Left ventricle myocardium inferior (tissue), 1 donor: ENCODE measurements at places on chromosomes 12 and 14.

DNA sequence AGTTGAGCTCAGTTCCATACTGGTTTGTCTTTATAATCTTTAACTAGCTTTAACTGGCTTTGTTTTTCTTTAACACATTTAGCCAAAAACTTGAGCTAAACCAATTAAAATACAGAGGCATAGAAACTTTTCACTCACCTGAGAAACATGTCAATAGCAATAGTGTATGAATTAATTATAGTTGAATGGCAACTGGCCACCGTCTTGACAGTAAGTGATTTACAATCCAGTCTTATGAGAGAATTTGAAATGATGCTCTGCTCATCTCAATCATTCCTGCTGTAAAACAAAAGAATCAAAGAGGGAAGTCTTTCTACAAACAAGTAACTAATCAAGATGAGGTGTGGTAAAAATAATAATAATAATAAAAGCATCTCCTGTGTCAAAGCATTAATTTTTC, 86.6 kb upstream of the AMIGO2 start:
- no peak for DNase-seq

- DNase-seq: no peak
These were observed 441 bp downstream of the E2F7 start for GRCh38 chr12:77064896-77065360.

DNA sequence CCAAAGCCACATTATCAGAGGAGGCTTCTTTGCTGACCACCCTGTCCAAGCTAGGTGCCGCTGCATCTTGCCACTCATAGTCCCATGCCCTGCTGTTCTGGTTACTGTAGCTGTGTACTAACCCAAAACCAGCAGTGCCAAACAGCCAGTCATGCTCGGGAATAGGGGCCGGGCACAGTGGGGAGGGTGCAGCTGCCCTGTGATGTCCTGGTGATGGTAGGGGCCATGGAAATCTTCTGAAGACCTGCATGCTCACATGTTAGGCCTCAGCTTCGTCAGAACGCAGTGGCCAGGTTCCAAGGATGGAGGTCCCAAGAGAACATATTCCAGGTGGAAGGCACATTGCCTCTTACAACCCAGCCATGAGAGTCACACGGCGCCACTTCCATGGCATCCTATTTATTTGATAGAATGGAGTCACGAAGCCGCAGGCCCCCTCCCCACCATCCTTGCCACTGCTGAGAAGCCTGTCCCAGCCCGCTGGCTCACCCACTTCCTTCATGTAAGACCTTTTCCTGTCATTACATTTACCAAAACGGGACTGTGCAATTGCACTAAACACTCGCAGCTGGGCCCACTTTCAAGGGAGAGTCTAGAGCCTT, 48.5 kb downstream of the FAM222A start:
- DNase-seq: no peak

DNA sequence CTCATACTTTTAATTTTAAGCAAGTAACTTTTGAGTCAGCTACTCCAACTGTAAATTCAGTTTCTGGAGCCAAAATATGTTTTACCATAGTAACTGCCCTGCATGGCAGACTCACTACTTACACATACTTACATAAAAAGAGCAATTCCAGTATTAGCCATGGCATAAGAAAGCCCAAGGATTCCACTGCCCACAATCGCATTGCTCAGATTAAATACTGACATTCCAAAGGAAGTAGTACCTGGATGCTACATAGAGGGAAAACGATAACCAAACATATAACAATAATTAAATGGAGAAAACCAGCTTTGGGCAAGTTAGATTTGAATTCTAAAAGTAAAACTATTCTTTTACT, 2.2 kb downstream of the SLC38A2 start:
- DNase-seq: no peak

- DNase-seq: no peak
These were observed 28.6 kb downstream of the EML1 start for GRCh38 chr14:99821519-99822508.

DNA sequence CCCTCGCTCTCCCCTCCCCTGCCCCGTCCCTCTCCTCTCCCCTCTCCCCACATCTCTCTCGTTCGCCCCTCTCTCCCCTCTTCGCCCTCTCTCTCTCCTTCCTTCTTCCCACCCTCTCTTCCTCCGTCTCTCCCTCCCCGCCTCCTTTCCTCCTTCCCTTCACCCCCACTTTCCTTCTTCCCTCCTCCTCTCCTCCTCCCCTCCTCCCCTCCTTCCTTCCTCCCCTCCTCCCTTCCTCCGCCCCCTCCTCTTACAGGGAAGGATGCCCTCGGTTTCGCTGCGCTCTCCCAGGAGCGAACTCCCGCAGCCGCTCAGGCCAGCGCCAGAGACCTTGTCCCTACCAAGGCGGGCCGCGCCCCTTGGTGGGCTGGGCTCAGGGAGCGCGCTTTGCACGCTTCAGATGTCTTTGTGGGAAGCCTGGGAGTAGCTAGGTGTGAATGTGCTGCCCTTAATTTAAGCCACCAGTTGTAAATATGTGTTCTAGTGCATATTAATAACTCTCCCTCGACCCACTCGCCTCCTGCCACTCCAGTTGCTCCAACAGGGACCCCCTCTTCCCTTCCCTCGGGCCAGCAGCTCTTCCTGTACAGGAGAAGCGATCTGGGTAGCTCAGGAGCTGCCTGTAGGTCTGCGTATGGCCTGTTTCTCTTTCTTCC, 13.3 kb upstream of the MAP3K9 start:
- DNase-seq: peak; percentile 43

- DNase-seq: no peak
These were observed 87.2 kb upstream of the KRAS start for GRCh38 chr12:25337916-25338315.

GRCh38 chr14:92729634-92730358, 18.6 kb downstream of the LGMN start:
- no peak for DNase-seq

DNA sequence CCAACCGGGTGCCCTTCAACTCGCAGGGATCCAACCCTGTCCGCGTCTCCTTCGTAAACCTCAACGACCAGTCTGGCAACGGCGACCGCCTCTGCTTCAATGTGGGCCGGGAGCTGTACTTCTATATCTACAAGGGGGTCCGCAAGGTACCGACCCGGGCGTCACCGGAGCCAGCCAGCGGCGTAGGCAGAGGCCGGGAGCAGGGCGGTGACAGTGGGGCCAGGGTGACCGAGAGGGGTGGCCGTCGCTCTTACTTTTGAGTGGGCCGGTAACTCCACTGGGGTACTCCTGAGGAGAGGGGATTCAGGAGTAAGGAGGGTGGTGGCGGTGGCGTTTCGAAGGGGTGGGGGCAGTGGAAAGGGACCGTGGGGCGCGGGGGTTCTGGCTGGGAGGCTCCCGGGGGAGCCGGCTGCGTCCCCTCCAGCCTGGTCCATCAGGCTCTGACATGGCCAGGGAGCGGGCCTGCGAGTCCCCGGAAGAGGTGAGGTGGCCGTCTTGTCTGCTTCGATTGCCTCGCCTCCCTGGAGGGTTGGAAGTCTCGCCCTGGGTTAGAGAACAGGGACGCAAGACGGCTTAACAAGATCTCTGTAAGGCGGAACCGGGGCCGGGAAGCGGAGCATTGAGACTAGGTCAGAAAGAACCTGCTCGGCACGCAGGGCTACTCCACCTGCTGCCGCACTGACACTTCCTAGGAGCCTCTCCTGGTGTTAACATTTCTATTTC, 491 bp downstream of the WDR20 start:
- peak; percentile 23 for DNase-seq

GRCh38 chr12:112163056-112163455, 37.7 kb downstream of the TRAFD1 start:
- no peak for DNase-seq

- DNase-seq: peak; percentile 51
These were observed 123.3 kb downstream of the SSPN start for GRCh38 chr12:26318661-26319068.

- no peak for DNase-seq
These were observed 857.8 kb downstream of the C12orf50 start for GRCh38 chr12:87171356-87171755.

DNA sequence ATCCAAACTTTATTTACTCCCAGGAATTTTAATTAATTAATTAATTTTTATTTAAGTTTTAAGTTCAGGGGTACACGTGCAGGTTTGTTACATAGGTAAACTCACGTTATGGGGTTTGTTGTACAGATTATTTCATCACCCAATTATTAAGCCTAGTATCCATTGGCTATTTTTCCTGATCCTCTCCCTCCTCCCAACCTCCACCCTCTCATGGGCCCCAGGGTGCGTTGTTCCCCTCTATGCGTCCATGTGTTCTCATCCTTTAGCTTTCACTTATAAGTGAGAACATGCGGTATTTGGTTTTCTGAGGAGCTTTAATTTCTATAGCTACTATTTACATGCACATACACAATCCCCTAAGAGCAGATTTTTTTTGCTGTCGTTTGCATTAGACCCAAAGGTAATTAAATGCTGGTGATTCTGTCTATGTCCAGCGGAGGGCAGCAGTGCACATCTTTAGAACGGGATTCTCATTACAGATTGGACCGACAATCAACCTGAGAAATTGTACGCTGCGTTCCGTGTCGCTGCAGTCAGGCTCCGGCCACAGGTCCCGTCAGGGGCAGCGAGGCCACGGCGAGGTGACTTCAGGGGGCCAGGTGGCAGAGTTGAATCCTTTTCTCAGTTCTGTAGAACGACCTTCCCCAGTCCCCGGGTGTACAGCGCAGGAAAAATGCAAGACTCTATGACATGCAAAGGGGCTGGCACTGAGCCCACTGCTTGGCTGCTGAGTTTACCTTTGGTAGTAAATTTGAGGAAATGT, 11.6 kb downstream of the TMEM30B start:
- peak; percentile 50 for DNase-seq

- DNase-seq: no peak
These were observed 17.1 kb downstream of the IRAK3 start for GRCh38 chr12:66206141-66206540.

- DNase-seq: no peak
These were observed 9.7 kb upstream of the RIN3 start for GRCh38 chr14:92503756-92504491.

DNA sequence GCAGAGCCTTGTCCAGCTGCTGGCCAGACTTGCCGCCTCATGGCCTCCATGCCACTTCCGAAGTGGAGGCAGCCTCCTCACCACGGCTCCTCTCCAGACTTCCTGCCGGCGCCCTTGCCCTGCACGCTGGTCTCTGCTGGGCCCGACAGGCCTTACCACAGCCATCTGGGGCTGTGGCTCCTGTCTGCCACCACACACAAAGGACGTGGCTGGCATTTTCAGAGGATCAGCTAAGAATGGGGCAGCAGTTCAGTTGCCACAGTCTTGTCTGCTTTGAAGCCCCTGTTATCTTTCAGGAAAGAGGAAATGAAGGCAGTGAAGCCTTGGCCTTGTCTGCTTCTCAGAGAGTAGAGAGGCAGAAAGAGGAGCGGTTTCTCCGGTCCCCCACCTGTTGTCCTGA, 178.0 kb upstream of the FKBP4 start:
- no peak for DNase-seq

GRCh38 chr14:31954991-31955390, 122.1 kb upstream of the ARHGAP5 start:
- DNase-seq: no peak

DNA sequence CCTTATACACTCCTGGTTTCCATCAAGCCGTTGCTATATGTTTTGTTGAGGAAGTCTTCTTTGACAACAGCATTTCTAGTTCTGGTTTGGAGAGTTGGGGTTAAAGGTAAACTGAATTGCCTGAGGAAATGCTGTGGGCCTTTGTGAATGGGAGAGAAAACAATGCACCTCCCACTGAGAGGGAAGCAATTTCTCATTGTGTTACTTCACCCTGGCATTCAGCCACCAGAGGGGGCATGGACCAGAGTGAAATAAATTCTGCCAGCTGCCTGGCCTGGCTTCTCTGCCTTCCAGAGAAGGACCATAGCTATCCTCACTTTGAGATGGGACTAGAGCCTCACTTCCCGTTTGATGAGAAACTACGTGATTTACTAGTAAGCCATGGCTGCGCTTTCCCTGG, 475.3 kb downstream of the EGLN3 start:
- no peak for DNase-seq

DNA sequence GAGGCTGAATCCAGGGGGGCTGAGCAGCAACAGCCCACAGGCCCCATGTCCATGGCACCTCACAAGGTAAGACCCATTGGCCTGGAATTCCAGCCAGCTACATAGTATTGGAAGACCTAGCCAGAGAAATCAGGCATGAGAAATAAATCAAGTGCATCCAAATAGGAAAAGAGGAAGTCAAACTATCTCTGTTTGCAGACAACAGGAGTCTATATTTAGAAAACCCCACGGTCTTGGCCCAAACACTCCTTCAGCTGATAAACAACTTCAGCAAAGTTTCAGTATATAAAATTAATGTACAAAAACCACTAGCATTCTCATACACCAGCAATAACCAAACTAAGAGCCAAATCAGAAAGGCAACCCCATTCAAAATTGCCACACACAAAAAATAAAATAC, 16.9 kb downstream of the PDE6H start:
- no peak for DNase-seq

- no peak for DNase-seq
These were observed 7.9 kb upstream of the CMKLR1 start for GRCh38 chr12:108346727-108347710.

- no peak for DNase-seq
These were observed 116.0 kb downstream of the PPP1R12A start for GRCh38 chr12:79818856-79819255.

DNA sequence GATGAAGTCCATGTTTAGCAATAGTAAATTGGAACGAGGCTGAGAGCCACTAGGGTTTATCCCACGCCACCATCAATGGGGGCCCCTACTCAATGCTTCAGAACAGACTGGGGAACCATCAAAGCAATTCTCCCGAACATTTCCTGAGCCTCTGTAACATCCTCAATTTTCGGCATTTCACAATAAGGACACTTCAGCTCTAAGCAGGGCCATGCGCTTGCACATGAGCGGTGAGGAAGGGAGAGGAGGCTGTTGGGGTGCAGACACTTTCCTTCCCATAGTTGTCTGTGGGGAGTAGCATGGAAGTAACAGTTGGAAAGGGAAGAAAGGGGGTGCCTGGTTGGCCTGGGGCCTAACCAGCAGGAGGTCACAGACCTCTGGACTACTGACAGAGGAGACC, 129.9 kb upstream of the PRMT8 start:
- DNase-seq: no peak

GRCh38 chr14:89265234-89265633, 151.8 kb downstream of the FOXN3 start:
- no peak for DNase-seq

DNA sequence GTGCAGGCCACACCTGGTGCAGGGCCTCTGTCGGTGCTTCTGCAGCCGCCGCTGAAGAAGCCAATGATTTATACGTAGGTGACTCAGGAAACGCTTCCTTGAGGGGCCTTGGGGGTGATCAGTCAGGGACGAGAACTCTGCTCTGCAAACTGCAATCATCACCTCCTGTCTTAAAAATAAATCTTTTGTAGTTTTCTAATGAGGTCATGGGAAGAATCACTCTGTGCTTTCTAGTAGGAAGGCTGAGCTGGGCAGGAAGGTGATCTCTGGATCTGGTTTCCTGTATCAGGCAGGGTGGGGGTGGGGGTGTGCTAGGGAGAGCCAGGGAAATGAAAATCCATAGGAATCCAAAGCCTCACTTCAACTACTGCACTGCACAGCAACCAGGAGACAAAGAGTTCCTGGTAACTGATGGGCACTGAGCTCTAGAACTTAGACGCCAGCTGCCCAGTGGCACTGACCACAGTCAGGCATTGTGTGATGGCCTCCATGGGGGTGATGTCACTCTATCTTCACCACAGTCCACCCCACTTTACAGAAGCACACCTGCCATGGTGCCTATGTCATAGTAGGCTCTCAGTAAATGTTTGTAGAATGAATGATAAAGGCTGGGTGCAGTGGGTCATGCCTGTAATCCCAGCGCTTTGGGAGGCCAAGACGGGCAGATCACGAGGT, 292.4 kb upstream of the PWP1 start:
- no peak for DNase-seq

GRCh38 chr14:32009221-32009975, 67.7 kb upstream of the ARHGAP5 start:
- no peak for DNase-seq

- peak; percentile 47 for DNase-seq
These were observed 400 bp upstream of the PRIMA1 start for GRCh38 chr14:93788543-93789227.
